ENCODE measurements at places on chromosomes 13 and 19. TPM values are rescaled to one million over a fixed set of nuclear protein-coding genes. Genes with fewer than 3 reads are reported as not detected.

- H3K4me3 ChIP-seq: no peak overlapping the region
- H3K27ac ChIP-seq: no peak overlapping the region
- no peaks in the 10 kb centered on the region for H3K4me1 ChIP-seq
These were observed 33.1 kb upstream of the MTIF3 start for GRCh38 chr13:27483421-27483820.

NLRP12 gene
- total RNA-seq: 0.22 TPM

- no peaks in the 10 kb centered on the region for H3K36me3 ChIP-seq
- H3K4me3 ChIP-seq: peak overlapping the region; percentile 64
- H3K27ac ChIP-seq: no peak overlapping the region
- H3K4me1 ChIP-seq: peaks cover 21% of the 10 kb centered on the region
- H3K27me3 ChIP-seq: peaks cover 70% of the 10 kb centered on the region
These were observed 46.3 kb upstream of the ZNF730 start for GRCh38 chr19:23070353-23071146.

ENOX1 gene
- 0.60 TPM for total RNA-seq

GRCh38 chr13:46114613-46115012 is 9.8 kb upstream of the CPB2 start:
- H3K27me3 ChIP-seq: peaks cover 30% of the 10 kb centered on the region
- DNase-seq: no peak
- H3K36me3 ChIP-seq: no peaks in the 10 kb centered on the region
- no peaks in the 10 kb centered on the region for H3K4me1 ChIP-seq

GRCh38 chr19:29706635-29707034 is 8.4 kb downstream of the C19orf12 start:
- peaks cover 54% of the 10 kb centered on the region for H3K4me1 ChIP-seq
- peak overlapping the region; percentile 88 for H3K27ac ChIP-seq
- peaks cover 42% of the 10 kb centered on the region for H3K36me3 ChIP-seq
- no peak for DNase-seq
- H3K27me3 ChIP-seq: no peaks in the 10 kb centered on the region
- H3K4me3 ChIP-seq: no peak overlapping the region
